Left renal pelvis (tissue), 4 donors: ENCODE measurements at places on chromosomes 11 and 22. TPM values are rescaled to one million over a fixed set of nuclear protein-coding genes. Genes with fewer than 3 reads are reported as not detected.

- DNase-seq, result no peak
These were observed 20.1 kb upstream of the CHORDC1 start for GRCh38 chr11:90242894-90243416.

The IL17REL gene
- 0.07 TPM for polyA plus RNA-seq

The EFCAB6 gene
- 1.4 TPM for polyA plus RNA-seq

GRCh38 chr22:20587206-20587958 lies 80.0 kb downstream of the MED15 start:
- DNase-seq, result no peak

GRCh38 chr22:21690401-21690801 lies 24.6 kb downstream of the PPIL2 start:
- DNase-seq, result no peak

The GAL gene
- 0.20 TPM for polyA plus RNA-seq

GRCh38 chr11:46721286-46721685 lies 2.3 kb downstream of the F2 start:
- DNase-seq, result no peak

- DNase-seq, result no peak
These were observed at the start of gene CD151 for GRCh38 chr11:832529-833113. TSS of gene CD151 (plus strand) at chr11:832952. CDS start at chr11:836070, 3,118 bp downstream.

DNA sequence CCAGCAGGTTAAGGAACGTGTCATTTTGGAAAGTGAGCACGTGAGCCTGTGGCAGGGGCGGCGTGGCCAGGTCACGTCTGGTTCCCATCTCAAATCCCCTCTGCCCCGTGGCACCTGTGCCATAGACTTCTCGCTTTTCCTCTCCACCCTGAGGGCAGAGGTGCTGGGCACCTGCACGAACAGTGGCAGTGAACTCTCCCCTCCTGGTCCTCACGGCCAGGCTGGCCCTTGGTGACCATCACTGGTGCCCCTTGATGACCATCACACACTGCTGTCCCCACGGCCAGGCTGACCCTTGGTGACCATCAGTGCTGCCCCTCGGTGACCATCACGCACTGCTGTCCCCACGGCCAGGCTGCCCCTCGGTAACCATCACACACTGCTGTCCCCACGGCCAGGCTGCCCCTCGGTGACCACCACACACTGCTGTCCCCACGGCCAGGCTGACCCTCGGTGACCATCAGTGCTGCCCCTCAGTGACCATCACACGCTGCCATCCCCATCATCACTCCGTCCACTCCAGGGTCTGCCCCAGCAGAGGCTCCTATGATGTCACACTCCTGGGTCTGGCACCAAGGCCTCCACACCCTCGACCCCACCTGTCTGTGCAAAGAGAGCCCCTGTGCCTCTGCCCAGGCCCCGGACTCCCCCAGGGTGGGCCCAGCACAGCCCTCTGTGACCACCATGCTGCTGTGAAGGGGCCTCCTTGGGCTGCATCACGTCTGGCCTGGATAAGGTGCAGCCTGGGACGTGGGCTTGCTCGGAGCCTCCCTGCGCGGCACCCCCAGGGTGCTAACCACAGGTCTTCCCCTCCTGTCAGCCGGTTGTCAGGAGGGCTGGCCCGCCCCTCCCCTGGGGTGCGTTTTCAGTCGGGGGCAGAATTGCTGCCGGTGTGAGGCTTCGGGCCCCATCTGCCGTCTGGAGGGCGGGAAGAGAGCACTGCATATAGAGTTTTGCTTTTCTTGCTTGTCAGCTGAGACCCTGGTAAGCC lies 738.6 kb downstream of the BRD1 start:
- no peak for DNase-seq
